ENCODE measurements at places on chromosomes 7 and 10. TPM values are rescaled to one million over a fixed set of nuclear protein-coding genes. Genes with fewer than 3 reads are reported as not detected.

- H3K4me3 ChIP-seq: no peak overlapping the region
- peaks cover 22% of the 10 kb centered on the region for H3K27me3 ChIP-seq
- no peak for DNase-seq
- H3K4me1 ChIP-seq: no peaks in the 10 kb centered on the region
- no peak overlapping the region for H3K27ac ChIP-seq
These were observed 173.0 kb upstream of the LANCL2 start for GRCh38 chr7:55191926-55192692.

DNA sequence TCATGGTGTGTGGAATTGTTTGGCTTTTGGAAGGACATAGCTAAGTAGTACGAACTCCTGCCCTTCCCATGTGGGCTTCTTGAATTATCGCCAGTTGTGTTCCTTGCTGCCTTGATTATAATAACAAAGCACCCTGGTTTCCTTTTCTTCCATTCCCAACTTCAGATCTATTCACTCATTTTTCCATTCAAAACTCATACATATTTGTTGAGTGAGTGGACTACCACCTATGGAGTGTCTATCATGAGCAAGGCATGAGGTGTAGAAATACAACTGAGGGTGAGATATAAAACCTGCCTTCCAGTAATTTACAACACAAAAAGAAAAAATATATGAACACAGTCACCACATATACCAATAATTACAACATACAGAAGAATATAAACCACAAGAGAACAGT lies 4.9 kb upstream of the COL17A1 start:
- H3K27me3 ChIP-seq: peaks cover 4% of the 10 kb centered on the region
- peaks cover 7% of the 10 kb centered on the region for H3K4me1 ChIP-seq
- DNase-seq: no peak
- no peaks in the 10 kb centered on the region for H3K36me3 ChIP-seq
- no peak overlapping the region for H3K4me3 ChIP-seq

DNA sequence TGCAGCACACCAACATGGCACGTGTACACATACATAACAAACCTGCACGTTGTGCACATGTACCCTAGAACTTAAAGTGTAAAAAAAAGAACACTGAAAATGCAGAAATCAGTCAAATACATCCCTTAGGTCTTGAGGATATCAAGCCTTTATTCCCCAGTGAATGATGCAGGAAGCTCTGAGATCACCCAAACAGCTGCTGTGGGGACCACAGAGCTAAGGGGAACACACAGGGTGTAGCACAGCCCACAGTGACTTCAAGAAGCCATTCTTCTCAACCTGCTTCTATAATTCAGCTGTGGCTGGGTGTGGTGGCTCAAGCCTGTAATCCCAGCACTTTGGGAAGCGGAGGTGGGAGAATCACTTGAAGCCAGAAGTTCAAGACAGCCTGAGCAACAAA lies 314.9 kb downstream of the CALN1 start:
- H3K27me3 ChIP-seq: no peaks in the 10 kb centered on the region
- no peak overlapping the region for H3K4me3 ChIP-seq
- no peak for DNase-seq
- no peaks in the 10 kb centered on the region for H3K4me1 ChIP-seq
- H3K36me3 ChIP-seq: no peaks in the 10 kb centered on the region
- H3K27ac ChIP-seq: no peak overlapping the region

DNA sequence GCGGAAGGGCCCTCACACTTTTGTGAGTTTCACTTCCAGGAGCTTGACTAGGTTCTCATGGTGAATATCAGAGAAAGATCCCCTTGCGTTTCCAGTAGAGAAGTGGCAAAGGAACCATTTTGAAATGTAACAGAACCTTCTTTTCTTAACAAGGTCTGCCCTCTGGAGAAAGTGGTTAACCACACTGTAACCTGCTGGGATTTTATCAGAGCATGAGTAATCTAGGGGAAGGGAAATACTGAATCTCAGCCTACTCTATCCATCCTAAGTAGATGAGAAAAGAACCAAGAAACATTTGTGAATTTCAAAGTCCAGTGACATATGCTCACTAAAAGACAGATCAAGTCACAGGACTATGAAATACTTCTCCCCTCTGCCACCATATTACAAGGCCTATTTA lies 235.5 kb downstream of the ZEB1 start:
- H3K4me3 ChIP-seq: no peak overlapping the region
- DNase-seq: no peak
- no peak overlapping the region for H3K27ac ChIP-seq
- no peaks in the 10 kb centered on the region for H3K4me1 ChIP-seq
- H3K27me3 ChIP-seq: no peaks in the 10 kb centered on the region
- H3K36me3 ChIP-seq: peaks cover 4% of the 10 kb centered on the region

DNA sequence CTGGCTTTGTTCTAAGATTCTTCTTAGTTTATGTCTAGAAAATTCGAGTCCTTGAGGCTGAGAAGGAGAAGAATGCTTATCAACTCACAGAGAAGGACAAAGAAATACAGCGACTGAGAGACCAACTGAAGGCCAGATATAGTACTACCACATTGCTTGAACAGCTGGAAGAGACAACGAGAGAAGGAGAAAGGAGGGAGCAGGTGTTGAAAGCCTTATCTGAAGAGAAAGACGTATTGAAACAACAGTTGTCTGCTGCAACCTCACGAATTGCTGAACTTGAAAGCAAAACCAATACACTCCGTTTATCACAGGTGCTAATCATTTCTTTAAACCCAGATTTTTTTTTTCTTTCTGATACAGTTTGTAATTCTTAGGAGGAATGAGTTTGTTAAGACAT lies 6.7 kb downstream of the CEP55 start:
- peaks cover 12% of the 10 kb centered on the region for H3K4me1 ChIP-seq
- no peak overlapping the region for H3K4me3 ChIP-seq
- no peaks in the 10 kb centered on the region for H3K27me3 ChIP-seq
- no peak overlapping the region for H3K27ac ChIP-seq
- DNase-seq: no peak

DNA sequence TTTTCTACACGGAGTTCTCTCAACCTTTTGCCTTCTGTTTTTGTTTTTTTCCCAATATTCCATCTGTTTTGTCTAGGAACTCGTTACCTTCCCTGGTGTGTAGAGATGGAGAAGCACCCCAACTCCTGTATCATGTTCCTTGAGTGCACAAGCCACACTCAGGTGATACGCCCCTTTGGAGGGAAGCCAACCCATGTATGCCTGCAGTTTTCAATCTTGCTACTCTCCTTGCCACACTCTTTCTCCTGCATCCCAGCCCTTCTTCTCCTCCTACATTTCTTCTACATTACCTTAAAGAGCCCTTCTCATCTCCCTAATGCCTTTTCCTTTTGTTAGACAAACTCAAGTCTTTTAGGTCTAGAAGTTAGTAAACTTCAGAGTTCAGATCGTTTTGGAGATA lies 10.2 kb upstream of the SP4 start:
- H3K4me1 ChIP-seq: peaks cover 6% of the 10 kb centered on the region
- no peak for DNase-seq

DNA sequence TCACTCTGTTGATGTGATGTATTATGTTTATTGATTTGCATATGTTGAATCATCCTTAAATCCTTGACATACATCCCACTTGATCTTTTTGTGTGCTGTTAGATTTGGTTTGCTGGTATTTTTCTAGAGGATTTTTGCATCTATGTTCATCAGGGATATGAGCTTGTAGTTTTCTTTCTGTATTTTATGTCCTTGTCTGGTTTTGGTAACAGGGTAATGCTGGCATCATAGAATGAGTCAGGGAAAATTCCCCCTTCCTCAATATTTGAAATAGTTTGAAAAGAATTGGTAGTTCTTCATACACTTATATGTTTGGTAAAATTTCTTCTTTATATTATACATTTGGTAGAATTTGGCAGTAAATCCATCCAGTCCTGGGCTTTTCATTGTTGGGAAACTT lies 89.4 kb upstream of the SLC13A1 start:
- H3K27ac ChIP-seq: no peak overlapping the region
- no peaks in the 10 kb centered on the region for H3K27me3 ChIP-seq
- no peaks in the 10 kb centered on the region for H3K4me1 ChIP-seq
- no peak for DNase-seq
- no peak overlapping the region for H3K4me3 ChIP-seq

DNA sequence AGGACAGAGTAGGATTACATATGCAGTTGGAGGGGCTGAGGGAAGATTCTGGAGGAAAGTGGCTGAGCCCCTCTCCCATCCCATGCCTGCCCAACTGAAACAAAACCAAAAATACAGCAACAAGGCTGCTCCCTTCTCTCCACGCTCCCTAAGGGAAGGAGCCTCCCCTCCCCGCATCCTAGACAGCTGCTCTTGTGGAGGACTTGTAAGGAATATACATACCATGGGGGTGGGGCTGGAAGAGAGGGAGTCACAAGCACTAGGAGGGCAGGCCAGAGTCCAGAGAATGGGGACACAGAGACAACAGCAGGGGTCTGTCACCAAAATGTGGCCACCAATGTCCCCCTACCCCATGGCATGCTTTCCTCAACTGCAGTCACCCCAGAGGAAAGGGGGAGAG lies 13.2 kb downstream of the LDB1 start:
- H3K27me3 ChIP-seq: no peaks in the 10 kb centered on the region
- peaks cover 20% of the 10 kb centered on the region for H3K36me3 ChIP-seq
- no peak for DNase-seq
- no peak overlapping the region for H3K27ac ChIP-seq
- peaks cover 14% of the 10 kb centered on the region for H3K4me1 ChIP-seq
- no peak overlapping the region for H3K4me3 ChIP-seq

DNA sequence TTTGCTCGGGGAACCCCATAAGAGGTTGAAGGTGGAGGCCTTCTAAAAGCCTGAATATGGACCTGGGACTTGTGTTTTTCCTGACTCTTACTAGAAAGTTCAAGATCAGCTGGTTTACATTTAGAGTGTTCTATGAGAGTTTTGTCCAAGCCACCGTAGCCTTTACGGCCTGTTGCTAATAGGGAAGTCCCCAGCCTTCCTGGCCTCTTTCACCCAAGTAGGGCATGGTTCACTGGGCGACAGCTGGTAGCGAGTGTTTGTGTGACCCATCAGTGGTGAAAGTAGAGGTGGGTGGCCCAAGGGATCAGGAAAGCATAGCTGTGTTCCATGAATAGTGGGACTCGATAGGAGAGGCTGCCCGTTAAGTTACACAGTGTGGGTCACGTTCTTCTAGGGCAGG lies 60.1 kb downstream of the RABGEF1 start:
- no peak overlapping the region for H3K27ac ChIP-seq
- H3K4me1 ChIP-seq: no peaks in the 10 kb centered on the region
- DNase-seq: no peak
- H3K36me3 ChIP-seq: peaks cover 10% of the 10 kb centered on the region
- H3K27me3 ChIP-seq: no peaks in the 10 kb centered on the region

DNA sequence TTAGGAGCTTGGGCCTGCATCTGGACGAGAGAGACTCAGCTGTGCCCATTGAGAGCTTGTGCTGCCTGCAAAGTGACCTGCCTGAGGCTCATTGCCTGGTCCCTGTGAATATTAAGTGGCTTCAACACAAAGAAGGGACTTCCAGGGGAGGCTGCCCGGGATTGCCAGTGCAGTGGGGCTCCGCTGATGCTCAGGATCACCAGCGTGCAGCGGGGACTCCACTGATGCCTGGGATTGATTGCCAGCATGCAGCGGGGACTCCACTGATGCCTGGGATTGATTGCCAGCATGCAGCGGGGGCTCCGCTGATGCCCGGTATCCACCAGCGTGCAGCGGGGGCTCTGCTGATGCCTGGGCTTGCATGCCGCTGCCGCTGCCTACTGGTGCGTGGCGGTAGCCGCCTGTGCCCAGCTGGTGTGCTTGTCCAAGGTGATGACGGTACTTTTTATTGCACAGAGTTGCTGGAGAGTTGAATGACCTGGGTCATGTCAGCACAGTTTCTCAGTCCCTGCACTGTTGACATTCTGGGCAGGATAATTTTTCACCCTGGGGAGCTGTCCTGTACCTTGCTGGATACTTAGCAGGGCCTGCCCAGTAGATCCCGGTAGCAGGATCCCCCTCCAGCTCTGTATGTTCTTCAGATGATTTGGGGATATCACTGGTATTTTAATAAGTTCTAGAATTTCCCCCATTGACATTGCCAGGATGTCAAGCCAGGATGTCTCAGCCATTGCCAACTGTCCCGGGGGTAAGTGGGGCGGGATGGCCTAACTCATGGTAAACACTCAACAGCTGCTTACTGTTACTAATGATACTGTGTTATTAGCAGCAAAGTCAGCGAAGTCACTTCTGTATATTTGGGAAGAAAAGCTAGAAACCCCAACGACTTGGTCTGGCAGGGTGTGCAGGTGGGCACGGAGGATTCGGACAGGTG lies 13.0 kb downstream of the DOCK1 start:
- H3K36me3 ChIP-seq: no peaks in the 10 kb centered on the region
- H3K27ac ChIP-seq: no peak overlapping the region
- no peak overlapping the region for H3K4me3 ChIP-seq

DNA sequence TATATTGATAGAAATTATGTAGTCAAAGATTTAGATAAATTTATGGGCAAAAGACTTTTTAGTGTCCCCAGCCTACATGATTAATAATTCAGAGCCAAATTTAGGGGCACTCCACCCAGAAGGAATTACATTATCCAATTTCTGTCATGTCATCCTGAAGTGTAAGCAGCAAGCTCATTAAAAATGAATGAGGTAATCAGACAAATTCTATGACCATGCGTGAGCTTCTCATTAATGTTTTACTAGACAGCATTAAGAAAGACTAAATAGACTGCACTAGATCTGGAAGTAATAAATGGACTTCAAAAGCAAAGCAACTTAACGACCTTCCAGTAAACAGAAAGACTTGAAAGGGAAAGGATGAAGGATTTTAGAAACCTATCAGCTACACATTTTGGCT lies 22.7 kb upstream of the TRUB1 start:
- peaks cover 9% of the 10 kb centered on the region for H3K4me1 ChIP-seq
- H3K4me3 ChIP-seq: no peak overlapping the region
- no peak overlapping the region for H3K27ac ChIP-seq
- peaks cover 11% of the 10 kb centered on the region for H3K27me3 ChIP-seq
- DNase-seq: no peak

DNA sequence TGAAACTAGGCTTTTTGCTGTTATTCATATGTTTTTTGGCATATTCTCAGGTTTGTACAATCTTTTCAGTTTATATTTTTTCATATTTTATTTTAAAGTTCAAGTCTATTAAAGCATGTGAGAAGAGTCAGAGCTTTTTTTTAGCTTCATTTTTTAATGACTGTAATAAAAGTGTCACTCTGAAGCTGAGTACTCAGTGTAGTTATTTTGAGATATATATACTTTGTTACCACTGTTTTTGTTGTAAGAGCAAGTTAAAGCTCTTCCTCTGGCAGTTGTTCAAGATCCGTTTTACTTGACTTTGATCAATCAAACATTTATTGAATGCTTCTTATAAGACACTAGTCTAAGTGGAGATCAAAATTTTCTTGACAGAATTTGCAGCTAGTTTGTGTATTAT lies 37.5 kb downstream of the CASD1 start:
- H3K4me3 ChIP-seq: no peak overlapping the region
- no peaks in the 10 kb centered on the region for H3K27me3 ChIP-seq
- no peak for DNase-seq
- no peaks in the 10 kb centered on the region for H3K4me1 ChIP-seq
- H3K36me3 ChIP-seq: peaks cover 8% of the 10 kb centered on the region

DNA sequence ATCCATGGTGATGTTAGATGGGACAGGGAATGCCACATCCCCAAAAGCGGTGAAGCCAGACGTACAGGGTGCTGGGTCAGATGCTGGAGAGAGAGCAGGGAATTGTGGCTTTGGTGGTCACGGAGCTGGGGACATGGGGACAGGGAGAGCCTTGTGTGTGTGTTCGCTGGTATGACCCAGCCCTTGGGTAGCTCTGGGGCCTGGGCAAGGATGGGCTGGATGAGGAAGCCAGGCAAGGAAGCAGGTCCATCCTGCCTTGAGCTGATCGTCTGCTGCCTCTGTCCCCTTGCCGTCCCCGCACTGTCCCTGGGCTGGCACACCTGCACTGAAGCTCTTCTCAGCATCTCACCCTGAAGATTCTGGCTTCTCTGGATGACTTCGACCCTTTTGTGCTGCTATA lies 15.4 kb upstream of the CLDN4 start:
- peaks cover 16% of the 10 kb centered on the region for H3K27me3 ChIP-seq
- H3K36me3 ChIP-seq: no peaks in the 10 kb centered on the region
- no peak for DNase-seq
- H3K27ac ChIP-seq: no peak overlapping the region
- H3K4me3 ChIP-seq: no peak overlapping the region

The WIPF3 gene
- total RNA-seq: not detected
